Activated naive CD4-positive, alpha-beta T cell treated with anti-CD3 and anti-CD28 coated beads for 36 hours (primary cell): ENCODE measurements at places on chromosomes 13 and 19. TPM values are rescaled to one million over a fixed set of nuclear protein-coding genes. Genes with fewer than 3 reads are reported as not detected.

DNA sequence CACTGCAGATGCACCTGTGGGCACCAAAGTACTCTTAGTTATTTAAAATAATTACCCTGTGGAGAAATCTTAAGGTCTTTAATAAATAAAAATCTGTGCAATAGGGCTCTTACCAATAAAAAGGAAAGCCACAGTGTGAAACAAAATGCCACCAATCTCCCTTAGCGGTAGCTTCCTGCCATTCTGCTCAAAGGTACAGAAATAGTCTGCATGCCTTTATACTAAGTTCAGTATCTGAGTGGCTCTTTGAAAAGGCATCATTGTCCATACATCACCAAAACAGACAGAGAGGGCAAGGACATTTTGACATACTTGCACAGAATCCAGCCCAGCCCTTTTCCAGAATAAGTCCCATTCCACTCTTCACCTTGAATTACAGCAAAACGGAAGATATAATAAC is 161.0 kb downstream of the KLF12 start:
- H3K27ac ChIP-seq = no peak overlapping the region
- H3K4me3 ChIP-seq = no peak overlapping the region
- peaks cover 54% of the 10 kb centered on the region for H3K4me1 ChIP-seq

DNA sequence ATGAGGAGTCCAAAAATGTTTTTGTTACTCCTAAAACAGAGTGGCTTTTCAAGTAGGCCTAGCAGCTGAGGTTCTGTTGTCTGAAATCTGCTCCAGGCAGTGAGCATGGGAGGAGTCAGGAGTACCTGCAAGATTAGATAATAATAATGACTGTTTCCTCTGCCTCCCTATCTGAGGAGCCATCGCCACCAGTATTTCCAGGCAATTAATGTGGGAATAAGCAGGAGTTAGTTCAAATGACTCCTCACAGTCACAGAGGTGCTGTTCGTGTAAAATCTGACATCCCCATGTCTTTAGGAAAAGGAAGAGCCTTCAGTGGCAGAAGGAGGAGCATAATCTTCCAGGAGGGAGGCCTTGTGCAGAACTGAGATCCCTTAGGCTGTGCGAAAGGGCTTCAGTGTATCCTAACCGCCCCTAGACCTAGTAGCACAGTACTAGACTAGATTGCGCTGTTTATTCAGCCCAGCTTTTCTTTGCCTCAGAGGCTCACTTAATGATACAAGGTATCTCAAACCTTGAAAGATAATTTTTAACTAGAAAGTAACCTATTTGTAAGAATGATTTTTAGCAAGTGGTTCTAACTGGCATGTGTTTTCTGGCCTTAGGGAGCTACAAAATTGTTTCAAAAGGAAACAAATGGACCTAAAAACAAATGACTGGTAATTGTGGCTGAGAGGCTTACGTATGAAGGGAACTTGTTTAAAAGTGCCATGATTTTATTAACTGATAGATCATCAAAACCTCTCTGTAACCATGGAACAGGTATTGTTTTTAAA is 49.0 kb downstream of the FREM2 start:
- no peak for DNase-seq
- H3K27me3 ChIP-seq = peaks cover 6% of the 10 kb centered on the region
- H3K4me3 ChIP-seq = no peak overlapping the region

GRCh38 chr13:112053744-112054615 is 13.0 kb upstream of the SOX1 start:
- peaks cover 1% of the 10 kb centered on the region for H3K36me3 ChIP-seq
- H3K4me1 ChIP-seq = peaks cover 2% of the 10 kb centered on the region
- peaks cover 68% of the 10 kb centered on the region for H3K27me3 ChIP-seq

- no peak overlapping the region for H3K27ac ChIP-seq
- H3K4me3 ChIP-seq = no peak overlapping the region
- DNase-seq = no peak
- no peaks in the 10 kb centered on the region for H3K4me1 ChIP-seq
These were observed 76.3 kb downstream of the MZT1 start for GRCh38 chr13:72651144-72651543.

DNA sequence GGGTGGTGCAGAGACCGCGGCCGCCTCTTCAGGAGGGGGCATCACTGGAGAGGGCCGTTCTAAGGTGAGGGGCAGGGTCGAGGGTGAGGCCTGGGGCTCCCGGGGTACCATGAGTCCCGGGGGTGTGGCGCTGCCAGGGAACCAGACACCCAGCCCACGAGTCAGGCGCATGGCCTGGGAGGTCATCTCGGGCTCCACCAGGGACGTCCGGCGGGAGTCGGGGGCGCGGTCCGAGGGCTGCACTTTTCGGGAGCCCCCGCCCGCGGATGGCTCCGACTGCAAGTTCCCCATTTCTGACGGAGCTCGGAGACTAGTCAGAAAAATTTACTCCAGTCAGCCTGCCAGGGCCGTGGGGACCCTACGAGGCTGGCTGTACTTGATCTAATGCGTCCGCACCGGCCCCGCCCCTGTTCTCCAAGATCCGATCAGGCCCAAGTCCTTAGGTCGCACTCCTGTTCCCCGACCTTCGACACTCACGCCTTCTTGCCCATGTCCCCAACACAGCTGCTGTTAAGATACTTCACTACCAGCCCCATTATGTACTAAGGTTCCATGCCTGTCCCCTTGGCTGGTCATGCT is 774 bp downstream of the GGN start:
- DNase-seq = no peak
- peaks cover 18% of the 10 kb centered on the region for H3K27me3 ChIP-seq
- no peak overlapping the region for H3K27ac ChIP-seq
- H3K36me3 ChIP-seq = peaks cover 24% of the 10 kb centered on the region

GRCh38 chr13:76463314-76463713 is 422.9 kb downstream of the KCTD12 start:
- H3K36me3 ChIP-seq = no peaks in the 10 kb centered on the region
- no peak overlapping the region for H3K4me3 ChIP-seq
- H3K27me3 ChIP-seq = peaks cover 8% of the 10 kb centered on the region
- no peak overlapping the region for H3K27ac ChIP-seq

DNA sequence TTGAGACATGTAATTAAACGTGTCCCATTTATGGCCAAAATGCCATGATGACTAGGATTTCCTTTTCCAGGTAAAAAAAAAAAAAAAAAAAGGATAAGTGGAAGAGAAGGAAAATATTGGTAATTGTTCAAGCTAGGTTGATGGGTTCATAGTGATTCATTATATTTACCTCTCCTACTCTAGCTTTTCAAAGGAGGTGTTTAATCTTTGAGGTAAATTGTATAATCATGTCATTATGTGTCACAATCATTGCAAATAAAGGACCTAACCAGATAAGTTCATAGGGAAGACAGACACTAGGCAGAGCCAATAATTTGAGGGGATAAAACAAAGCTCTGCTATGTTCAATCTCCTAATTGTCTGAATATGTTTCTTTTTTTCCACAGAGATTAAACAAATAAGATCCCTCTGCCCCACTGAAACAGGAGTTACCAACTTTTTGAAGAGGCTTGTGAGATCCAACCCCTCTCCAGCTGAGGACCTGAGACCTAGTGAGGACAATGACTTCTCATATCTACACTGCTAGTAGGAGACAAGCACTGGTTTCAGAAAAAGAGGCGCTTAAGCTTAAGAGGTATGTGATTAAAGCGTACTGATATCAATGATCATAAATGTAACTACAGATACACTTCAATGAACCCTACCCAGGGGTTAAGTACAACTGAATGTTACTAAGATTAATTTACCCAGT is 61.4 kb downstream of the USP12 start:
- no peak overlapping the region for H3K27ac ChIP-seq
- H3K36me3 ChIP-seq = peaks cover 34% of the 10 kb centered on the region
- DNase-seq = no peak
- peaks cover 31% of the 10 kb centered on the region for H3K4me1 ChIP-seq

GRCh38 chr19:5394551-5395505 is 54.2 kb upstream of the PTPRS start:
- no peak for DNase-seq
- H3K27me3 ChIP-seq = peaks cover 51% of the 10 kb centered on the region
- no peaks in the 10 kb centered on the region for H3K4me1 ChIP-seq
- H3K36me3 ChIP-seq = no peaks in the 10 kb centered on the region
- H3K4me3 ChIP-seq = no peak overlapping the region
- no peak overlapping the region for H3K27ac ChIP-seq

- DNase-seq = no peak
- no peaks in the 10 kb centered on the region for H3K4me1 ChIP-seq
- H3K4me3 ChIP-seq = no peak overlapping the region
- H3K27me3 ChIP-seq = peaks cover 23% of the 10 kb centered on the region
These were observed 56.1 kb downstream of the ENOX1 start for GRCh38 chr13:43730642-43731041.

The ACP7 gene
- total RNA-seq = not detected

The ABCC4 gene
- 8.1 TPM for total RNA-seq

The PRTN3 gene
- total RNA-seq = not detected
